Cardiac ventricle fibroblast (primary cell): ENCODE measurements at places on chromosomes 4 and X. TPM values are rescaled to one million over a fixed set of nuclear protein-coding genes. Genes with fewer than 3 reads are reported as not detected.

Gene FAM114A1
- 185 and 211 TPM in 2 replicates for total RNA-seq

Gene FABP2
- not detected in 2 replicates for total RNA-seq

Gene ACOX3
- 23.4 and 28.8 TPM in 2 replicates for total RNA-seq

Gene SPARCL1
- 208 and 218 TPM in 2 replicates for total RNA-seq

Gene PGRMC1
- 143 and 150 TPM in 2 replicates for total RNA-seq

Gene TRIML2
- total RNA-seq, result not detected in 2 replicates

Gene BEX1
- not detected in 2 replicates for total RNA-seq

Gene ABLIM2
- not detected in 2 replicates for total RNA-seq

Gene IL2
- not detected in 2 replicates for total RNA-seq

Gene SCML1
- 5.9 and 7.4 TPM in 2 replicates for total RNA-seq

Gene ERAS
- total RNA-seq, result not detected in 2 replicates

Gene GABRB1
- total RNA-seq, result not detected in 2 replicates

Gene PDLIM3
- total RNA-seq, result 12.6 and 18.0 TPM in 2 replicates

Gene LRBA
- 13.8 and 17.8 TPM in 2 replicates for total RNA-seq

Gene NUDT10
- 1.2 and 2.1 TPM in 2 replicates for total RNA-seq

Gene DGKQ
- total RNA-seq, result 8.2 and 12.4 TPM in 2 replicates

Gene NXF3
- not detected in 2 replicates for total RNA-seq

Gene EGFL6
- not detected in 2 replicates for total RNA-seq

Gene SSR4
- total RNA-seq, result 281 and 408 TPM in 2 replicates

Gene GCNA
- 0.69 and 5.6 TPM in 2 replicates for total RNA-seq

Gene PROM1
- total RNA-seq, result not detected in 2 replicates

Gene GDPD2
- total RNA-seq, result not detected in 2 replicates

Gene TBC1D8B
- 9.2 and 10.0 TPM in 2 replicates for total RNA-seq

Gene PITX2
- not detected in 2 replicates for total RNA-seq

Gene STK32B
- 1.7 and 2.3 TPM in 2 replicates for total RNA-seq

Gene TMEM131L
- total RNA-seq, result 6.3 and 7.4 TPM in 2 replicates

Gene TLL1
- 0.24 and 0.31 TPM in 2 replicates for total RNA-seq

Gene CLTRN
- total RNA-seq, result 0.10 and 0.12 TPM in 2 replicates

Gene ADAM29
- total RNA-seq, result not detected in 2 replicates

Gene PNPLA4
- 17.5 and 22.0 TPM in 2 replicates for total RNA-seq

Gene HPSE
- 4.1 and 4.5 TPM in 2 replicates for total RNA-seq

Gene MAGEC3
- total RNA-seq, result not detected in 2 replicates

Gene EGF
- not detected in 2 replicates for total RNA-seq

Gene PAGE2
- not detected in 2 replicates for total RNA-seq

Gene UGT2A1
- total RNA-seq, result not detected in 2 replicates
